ENCODE measurements at places on chromosomes 2 and 18.
A peak's percentile ranks its signal among the peaks of the same experiment; 100 is the strongest.

- DNase-seq = peak; percentile 66
Measured at GRCh38 chr2:128727914-128728313, 409.2 kb upstream of the HS6ST1 start.

- DNase-seq = no peak
Measured at GRCh38 chr2:215619989-215620388, 184.1 kb upstream of the FN1 start.

DNA sequence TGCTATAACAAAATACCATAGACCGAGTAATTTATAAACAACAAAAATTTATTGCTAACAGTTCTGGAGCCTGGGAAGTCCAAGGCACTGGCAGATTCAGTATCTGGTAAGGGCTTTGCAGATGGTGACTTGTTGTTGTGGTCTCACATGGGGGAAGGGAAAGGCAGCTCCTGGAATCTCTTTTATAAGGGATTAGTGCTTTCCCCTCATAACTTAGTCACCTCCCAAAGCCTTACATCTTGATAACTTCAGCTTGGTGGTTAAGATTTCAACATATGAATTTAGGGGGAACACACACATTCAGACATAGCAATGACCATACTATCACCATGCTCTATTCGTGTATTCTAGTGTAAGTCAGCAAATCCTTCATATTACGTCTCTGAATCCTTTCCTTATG is 447.6 kb upstream of the TCF4 start:
- DNase-seq = no peak

- DNase-seq = no peak
Measured at GRCh38 chr18:56967035-56967434, 179.9 kb upstream of the BOD1L2 start.

GRCh38 chr2:28411956-28412609 is 19.4 kb downstream of the FOSL2 start:
- no peak for DNase-seq

GRCh38 chr2:36450466-36451196 is 95.1 kb downstream of the CRIM1 start:
- DNase-seq = no peak

DNA sequence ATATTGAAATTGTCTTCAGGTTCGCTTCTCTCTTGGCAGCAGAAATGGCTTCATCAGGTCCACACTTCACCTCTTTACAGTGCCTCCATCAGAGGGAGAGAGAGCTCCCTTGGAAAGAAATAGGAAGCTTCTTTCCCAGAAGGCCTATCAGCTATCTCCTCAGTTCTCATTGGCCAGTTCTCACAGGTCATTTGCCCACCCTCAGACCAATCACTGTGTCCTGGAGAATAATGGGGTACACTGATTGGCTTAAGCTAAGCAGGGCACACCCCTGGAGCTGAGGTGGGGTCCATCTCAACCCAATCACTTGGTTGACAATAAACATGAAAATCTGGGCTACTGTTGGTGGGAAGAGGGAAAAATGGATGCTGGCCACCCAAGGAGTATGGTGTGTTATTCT is 5.2 kb downstream of the GNLY start:
- no peak for DNase-seq

GRCh38 chr18:75926811-75927210 is 499.3 kb upstream of the SMIM21 start:
- no peak for DNase-seq

GRCh38 chr2:201447086-201447485 is 4.2 kb downstream of the TRAK2 start:
- DNase-seq = no peak

GRCh38 chr2:27019931-27020855 is 12.6 kb upstream of the TMEM214 start:
- DNase-seq = no peak

GRCh38 chr2:12717191-12718014 is 667 bp downstream of the TRIB2 start:
- DNase-seq = peak; percentile 61

DNA sequence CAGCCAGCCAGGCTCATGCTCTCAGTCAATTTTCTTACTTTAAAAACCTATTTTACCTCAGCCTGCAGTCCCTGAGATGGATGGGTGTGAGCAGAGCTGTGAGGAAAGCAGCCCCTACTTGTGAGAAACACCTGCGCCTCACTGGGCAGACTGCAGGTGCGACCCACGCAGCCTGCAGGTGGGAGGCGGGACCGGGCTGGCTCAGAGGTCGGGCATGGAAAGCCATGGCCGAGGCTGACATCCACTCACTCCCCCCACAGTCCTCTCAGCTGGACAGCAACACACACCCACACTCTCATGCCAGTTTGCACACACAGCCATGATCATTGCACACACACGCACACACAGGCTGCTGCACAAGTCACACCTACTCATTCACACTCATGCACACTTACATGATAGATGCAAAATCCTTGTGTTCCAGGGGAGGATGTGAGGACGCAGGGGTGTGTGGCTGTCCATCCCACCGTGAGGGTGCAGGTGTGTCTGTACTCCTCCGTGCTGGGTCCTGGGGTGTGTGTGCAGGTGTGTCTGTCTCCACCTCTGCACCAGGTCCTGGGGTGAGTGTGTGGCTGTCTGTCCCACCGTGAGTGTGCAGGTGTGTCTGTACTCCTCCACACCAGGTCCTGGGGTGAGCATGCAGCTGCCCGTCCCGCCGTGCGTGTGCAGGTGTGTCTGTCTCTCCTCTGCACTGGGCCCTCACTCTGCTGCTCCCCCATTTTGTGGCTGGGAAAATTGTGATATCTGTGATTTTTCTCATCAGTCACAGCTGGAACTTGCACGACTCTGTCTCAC is 166.5 kb downstream of the RTP5 start:
- DNase-seq = no peak

DNA sequence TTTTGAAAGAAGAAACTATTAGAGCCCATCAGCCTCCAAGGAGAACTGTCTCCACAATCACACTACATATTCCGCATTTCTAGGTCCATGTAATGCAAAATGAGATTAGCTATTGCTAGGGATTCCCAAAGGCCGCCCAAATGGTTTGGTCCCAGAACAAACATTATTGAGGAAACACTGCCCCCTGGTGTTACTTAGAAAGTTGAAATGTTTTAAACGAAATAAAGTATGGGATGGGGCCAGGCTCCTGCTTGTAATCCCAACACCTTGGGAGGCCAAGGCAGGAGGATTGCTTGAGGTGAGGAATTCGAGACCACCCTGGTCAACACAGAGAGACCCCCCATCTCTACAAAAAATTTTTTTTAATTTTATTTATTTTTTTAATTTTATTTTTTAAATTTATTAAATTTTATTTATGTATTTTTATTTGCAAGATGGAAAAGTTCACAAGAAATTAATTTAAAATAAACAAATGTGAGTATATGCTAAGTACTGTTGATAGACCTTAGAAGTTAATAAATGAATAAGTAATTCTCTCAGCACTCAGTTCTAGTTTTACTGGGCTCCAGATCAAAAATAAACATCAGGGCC is 5.5 kb downstream of the NHEJ1 start:
- DNase-seq = peak; percentile 23

DNA sequence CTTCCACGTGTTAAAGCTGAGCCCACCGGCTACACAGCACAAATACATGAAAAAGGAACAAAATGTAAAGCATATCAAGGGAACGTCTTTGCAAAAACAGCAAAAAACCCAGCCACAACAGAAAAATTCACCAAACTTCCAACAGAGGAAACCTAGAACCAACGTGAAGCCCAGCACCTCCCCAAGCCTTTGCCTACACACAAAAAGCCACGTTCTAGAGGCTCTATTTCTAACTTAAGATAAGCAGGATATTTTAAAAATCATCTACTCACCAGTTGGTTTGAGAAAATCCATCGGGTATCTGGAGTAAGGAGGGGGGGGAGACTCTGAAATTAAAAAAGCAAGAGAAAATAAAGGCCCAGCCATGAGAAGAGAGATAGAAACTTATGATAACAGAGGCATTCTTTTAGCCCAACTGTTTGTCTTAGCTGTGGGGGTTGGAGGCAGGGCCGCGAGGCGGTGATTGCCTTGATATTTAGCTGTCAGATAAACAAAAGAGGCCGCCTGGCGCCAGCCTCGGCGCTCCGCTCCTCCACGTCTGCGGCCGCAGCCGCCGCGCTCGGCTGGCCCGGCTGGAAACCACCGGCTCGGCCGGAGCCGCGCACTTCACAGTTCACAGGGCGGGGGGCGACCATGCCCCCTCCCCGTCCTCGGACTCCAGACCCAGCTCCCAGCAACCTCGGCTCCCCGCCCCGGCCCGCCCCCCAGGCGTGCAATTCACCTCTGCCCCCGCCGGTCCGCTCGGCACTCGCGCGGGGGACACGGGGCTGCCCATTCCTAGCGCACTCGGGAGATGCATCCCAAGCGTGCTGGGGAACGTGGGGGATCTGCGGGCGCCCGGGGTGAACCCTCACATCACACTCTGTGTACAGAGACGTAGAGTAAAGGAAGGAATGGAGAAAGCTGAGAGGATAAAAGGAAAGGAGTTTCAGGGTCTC is 2.4 kb downstream of the SMAD7 start:
- no peak for DNase-seq

GRCh38 chr2:100935372-100935752 is 66.7 kb upstream of the RPL31 start:
- no peak for DNase-seq

- peak; percentile 64 for DNase-seq
Measured at GRCh38 chr2:161681046-161681445, 56.8 kb downstream of the SLC4A10 start.

GRCh38 chr18:62741118-62741566 is 25.8 kb downstream of the PHLPP1 start:
- peak; percentile 54 for DNase-seq

DNA sequence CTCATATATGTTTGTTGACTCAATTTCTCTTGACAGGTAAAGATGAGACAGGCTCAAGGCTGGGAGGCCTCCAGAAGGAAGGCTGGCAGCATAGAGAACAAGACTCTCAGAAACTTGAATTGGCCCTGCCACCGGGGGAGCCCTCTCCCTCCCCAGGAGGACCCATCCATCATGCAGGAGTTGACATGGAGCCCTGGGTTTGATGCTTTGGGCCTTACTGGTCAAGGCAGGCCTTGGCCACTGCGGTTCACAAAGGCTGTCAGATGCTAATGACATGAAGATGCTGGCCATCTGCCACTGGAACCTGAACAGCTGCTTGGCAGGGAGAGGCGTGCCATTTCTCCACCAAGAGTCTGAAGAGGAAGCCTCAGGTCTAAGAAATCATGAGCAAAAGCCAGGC is 193.6 kb downstream of the MTCL1 start:
- DNase-seq = no peak

DNA sequence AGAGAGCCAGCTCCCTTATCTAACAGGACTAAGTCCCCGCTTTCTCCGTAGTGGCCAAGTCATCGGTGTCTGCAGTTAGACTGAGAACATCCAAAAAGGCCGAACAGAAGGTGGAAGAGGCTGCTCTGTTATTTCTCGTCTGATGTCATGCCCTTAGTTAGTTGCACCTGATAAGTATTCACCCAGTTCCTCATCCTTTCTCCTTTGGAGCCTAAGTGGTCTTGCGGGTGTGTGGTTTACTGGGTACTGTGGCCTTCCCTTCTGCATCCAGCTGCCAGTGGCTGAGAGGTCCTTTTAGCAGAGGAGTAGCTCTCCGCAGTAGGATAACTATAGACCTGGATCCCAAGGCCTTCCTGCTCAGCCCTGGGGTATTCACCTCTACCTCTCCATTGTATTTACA is 211.6 kb downstream of the BCL2 start:
- DNase-seq = no peak

Measured in foreskin keratinocyte (primary cell).